ENCODE measurements at places on chromosomes 6 and 20.

DNA sequence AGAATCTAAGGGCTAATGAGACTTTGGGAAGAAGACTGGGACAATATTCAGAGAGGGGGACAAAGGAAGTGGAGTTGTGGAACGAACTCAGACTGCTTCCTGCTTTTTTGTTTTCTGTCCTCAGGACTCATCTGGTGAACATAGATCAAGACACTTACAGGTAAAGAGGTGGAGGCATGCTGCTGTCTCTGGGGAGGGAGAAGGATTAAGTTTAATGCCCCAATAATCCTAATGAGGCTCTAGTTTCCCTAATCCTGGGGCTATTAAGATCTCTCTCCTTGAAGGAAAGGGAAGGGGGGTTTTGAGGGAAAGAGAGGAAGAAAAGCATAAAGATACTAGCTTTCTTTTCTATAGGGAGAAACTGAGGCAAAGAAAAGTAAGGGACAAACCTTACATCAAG is 4.6 kb downstream of the MSH5 start:
- DNase-seq, result no peak

DNA sequence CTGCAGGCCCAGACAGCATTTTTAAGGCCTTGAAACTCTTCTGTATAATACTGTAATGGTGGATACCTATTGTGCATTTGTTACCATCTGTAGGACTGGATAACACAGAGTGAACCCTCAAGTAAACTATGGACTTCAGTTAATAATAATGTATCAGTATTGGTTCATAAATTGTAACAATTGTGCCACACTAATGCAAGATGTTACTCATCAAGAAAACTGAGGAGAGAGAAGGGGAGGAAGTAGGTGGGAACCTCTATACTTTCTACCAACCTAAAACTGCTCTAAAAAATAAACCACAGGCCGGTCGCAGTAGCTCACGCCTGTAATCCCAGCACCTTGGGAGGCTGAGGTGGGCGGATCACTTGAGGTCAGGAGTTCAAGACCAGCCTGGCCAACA is 10.8 kb downstream of the MAPK13 start:
- DNase-seq, result no peak

DNA sequence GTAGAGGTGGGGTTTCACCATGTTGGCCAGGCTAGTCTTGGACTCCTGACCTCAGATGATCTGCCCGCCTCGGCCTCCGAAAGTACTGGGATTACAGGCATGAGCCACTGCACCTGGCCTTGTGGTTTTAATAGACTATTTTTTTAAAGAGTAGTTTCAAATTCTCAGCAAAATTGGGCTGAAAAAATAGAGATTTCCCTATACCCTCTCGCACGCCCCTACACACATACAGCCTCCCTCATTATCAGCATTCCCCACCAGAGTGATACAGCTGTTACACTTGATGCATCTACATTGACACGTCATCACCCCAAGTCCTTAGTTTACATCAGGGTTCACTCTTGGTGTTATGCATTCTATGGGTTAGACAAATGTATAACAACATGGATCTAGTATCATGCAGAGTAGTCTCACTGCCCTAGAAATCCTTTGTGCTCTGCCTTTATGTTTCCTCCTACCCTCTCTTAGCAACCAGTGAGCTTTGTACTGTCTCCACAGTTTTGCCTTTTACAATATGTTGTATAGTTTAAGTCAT is 103.6 kb downstream of the CDYL start:
- no peak for DNase-seq

DNA sequence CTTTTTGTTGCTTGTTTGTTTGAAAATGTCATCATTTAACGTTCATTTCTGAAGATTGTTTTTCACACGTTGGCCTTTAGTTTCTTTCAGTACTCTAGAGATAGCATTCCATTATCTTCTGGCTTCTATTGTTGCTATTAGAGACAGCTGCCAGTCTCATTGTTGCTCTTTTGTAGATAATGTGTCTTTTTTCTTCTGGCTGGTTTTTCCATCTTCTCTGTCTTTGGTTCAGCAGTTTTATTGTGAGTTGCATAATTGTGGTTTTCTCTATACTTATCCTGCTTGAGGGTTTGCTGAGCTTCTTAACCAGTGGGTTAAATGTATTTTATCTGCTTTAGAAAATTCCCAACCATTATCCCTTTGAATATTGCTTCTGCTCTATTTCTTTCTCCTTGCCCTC is 23.2 kb upstream of the AIG1 start:
- no peak for DNase-seq

DNA sequence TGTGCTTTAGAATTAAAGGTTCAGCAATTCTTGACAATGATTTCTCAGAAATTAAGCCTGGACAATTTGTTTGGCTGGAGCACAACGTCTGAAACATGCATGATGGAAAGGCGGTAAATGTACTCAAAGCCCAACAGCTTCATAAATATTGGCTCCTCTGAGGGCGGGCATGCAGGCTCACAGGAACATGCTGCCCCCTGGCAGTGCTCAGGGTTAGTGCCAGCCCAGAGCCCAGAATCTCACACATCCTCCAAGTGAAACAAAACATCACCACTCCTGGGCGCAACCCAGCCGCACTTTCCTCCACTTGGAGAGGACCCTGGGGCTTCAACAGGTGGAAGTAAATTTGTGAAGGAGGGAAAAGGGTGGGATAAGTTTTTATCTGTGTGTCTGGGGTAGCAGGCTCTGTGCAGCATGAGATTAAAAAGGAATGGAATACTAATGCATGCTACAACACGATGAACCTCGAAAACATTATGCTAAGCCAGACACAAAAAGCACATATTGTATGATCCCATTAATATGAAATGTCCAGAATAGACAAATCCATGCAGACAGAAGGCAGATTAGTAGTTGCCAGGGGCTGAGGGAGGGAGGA is 54.1 kb upstream of the PTPRT start:
- DNase-seq, result no peak

GRCh38 chr6:119436583-119436982 is 87.0 kb upstream of the MAN1A1 start:
- no peak for DNase-seq

DNA sequence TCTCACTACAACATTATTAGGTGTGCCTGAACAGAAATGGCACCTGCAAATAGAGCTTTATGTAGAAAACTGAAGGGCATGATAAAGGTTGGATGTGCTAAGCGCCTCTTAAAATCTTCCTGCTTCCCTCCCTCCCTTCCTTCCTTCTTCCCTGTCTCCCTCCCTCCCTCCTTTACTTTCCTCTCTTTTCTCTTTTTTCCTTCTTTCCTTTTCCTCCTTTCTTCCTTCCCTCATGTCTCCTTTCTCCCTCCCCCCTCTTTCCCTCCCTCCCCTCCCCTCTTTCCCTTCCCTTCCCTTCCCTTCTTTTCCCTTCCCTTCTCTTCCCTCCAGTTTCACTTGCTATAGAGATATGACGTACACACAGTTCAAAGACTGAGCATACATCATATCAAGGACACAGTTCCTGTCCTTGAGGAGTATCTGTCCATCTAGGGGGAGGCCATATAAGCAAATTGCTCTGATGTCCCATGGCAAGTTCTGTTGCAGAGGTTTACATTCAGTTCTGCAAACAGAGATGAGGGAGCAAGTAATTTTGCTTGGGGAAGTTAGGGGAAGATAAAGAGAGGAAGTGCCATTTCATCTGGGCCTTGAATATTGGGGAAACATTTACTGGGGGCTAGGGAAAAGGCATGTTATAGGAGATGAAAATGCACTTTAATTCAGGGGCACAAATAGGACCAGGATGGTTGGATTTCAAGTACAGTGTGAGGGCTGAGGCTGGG is 79.0 kb upstream of the EEF1E1 start:
- DNase-seq, result no peak

GRCh38 chr6:111291336-111292259 is 191.4 kb downstream of the REV3L start:
- DNase-seq, result no peak

GRCh38 chr6:1773700-1774099 is 164.0 kb downstream of the FOXC1 start:
- DNase-seq, result no peak

GRCh38 chr6:32529697-32530430 is at the start of gene HLA-DRB5:
HLA-DRB5 (minus strand) TSS chr6:32530287; CDS start chr6:32530224, 63 bp downstream.
- no peak for DNase-seq

- DNase-seq, result no peak
These were observed 23.4 kb downstream of the SIRPA start for GRCh38 chr20:1918491-1919165.

DNA sequence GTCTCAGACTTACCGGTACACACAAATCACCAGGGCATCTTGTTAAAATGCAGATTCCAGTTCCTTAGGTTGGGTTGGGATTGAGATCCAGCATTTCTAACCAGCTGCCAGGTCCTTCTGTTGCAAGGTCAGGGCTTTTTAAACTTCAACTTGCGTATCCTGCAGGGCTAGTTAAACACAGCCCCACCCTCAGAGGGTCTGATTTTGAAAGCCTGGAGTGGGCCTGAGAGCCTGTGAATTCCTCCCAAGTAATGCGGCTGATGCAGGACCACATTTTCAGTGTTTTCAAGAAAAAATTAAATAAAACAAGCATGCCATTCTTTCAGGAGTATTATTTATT is 65.3 kb downstream of the MKKS start:
- no peak for DNase-seq

DNA sequence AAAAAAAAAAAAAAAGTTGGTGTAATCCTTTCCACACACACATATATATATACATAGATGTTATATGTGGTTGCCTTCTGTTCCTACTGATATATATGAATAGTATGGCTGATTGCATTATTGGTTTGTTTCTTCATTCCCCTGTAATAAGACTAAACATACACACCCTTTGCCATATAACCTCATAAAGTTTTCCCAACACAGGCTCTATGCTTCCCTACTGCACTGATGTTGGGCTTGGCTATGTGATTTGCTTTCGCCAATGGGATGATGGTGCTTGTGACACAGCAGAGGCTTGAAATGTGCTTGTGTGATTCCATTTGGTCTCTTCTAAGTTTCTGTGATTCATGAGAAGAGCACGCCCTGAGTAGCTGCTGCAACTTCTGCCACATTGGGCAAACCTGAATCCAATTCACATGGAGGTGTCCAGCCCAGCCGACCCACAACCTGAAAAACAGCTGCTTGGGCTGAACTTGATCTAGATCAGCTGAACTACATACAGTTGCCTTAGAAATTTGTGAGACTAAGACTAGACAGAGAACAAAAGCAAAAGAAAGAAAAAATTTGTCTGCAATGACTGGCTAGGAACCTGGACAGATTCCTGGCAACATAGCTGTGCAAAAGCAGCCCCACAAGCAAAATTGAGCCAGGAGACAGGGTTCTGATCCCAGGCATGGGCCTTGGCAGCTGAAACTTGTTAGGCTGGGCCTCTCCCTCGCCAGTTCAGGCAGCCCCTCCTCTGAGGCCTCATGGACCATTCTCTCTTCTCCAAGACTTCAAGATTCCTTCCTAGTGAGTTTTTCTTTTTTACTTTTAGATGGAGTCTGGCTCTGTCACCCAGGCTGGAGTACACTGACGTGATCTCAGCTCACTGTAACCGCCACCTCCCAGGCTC is 13.4 kb upstream of the TBC1D20 start:
- peak; percentile 39 for DNase-seq

- DNase-seq, result no peak
These were observed 74.8 kb upstream of the BMP2 start for GRCh38 chr20:6692566-6693173.

GRCh38 chr6:69627625-69628024 is 169.2 kb downstream of the LMBRD1 start:
- no peak for DNase-seq

- DNase-seq, result no peak
These were observed 247.3 kb upstream of the PDE10A start for GRCh38 chr6:165910184-165910966.

DNA sequence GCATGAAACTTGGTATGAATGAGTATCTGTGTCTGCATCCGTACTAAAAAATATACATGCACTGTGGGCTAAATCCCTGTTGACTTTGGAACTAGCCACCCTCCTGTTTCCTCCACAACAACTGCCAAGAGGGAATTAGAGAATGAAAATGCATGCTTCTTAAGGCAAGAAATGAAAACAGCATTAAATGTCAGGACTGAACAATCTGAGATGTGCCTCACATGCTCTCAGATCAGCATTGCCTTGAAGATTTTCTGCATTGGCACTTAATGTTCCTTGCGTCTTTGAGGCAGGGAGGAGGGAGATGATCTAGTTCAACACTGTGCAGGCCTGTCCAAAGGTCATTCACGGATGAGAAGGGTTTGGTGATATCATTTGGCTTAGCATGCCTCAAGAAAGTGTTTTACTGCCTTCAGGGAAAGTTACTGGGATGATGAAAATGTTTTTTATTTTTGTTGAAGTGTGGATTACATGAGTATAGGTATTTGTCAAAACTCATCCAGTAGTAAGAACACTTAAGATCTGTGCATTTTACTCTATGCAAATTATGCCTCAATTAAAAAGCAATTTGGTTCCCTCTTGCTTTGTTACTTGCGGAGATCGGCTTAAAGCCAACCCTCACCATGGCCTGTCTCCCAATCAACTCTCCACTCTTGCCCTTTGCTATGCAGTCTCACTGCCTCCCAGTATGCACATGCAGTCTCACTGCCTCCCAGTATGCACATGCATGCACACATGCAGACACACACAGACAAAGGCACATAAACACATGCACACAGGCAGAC is 47.5 kb upstream of the RIN2 start:
- no peak for DNase-seq

DNA sequence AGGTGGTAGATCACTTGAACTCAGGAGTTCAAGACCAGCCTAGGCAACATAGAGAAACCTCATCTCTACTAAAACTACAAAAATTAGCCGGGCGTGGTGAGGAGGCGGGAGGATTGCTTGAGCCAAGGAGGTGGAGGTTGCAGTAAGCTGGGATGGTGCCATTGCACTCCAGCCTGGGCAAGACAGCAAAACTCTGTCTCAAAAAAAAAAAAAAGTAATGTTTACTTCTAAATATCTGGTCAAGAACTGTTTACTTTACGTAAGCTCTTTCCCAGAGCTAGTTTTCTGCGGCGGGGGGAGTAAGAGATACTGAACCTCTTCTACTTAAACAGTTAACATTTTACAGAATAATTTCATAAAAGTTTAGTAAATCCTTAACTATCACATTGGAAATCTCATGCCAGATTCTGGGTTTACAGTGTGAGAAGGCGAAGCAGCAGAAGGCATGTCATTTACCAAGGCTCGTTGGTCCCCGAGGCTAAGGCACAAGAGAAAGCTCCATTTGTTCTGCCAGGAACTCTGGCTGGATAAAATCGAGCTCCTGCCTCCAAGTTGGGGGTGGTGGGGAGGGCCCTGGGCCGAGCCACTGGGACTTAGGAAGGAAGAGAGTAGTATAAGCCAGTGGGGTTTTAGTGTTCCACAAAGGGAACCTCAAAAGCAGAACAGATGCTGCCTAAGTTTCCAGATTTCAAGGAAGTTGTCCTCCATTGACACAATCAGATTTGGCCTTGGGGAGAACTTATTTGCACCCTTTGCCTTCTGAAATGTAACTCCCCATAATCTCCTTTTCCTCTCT is 41.7 kb downstream of the ARFGEF2 start:
- no peak for DNase-seq

DNA sequence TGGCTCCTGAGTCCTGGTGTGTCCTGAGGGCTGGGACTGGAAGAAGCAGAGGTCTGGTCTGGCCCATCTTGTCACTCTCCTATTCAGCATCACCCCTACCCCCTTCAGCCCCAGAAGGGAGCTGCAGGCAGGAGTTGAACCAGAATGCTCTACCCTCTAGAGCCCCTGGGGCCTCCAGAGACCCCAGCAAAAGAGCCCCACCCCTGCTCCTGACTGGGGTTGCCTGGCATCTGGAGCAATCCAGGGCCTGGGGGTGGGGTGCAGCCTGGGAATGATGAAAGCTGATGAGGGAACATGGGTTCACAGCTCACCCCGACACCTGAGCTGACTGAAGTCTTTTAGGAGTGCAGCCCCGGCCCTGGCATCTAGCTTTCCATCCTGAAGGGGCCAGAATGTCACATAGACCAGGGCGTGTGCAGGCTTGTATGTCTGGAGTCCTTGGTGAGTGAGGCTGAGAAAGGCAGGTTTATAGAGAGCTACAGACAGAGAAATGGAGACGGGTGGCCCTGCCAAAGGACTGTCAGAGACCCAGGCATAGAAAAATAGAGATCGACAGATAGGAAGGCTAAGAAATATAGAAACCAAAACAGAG is 12.2 kb downstream of the FGD2 start:
- no peak for DNase-seq

Measured in fibroblast of upper back skin (primary cell).